ENCODE measurements at places on chromosomes 5 and 9.

DNA sequence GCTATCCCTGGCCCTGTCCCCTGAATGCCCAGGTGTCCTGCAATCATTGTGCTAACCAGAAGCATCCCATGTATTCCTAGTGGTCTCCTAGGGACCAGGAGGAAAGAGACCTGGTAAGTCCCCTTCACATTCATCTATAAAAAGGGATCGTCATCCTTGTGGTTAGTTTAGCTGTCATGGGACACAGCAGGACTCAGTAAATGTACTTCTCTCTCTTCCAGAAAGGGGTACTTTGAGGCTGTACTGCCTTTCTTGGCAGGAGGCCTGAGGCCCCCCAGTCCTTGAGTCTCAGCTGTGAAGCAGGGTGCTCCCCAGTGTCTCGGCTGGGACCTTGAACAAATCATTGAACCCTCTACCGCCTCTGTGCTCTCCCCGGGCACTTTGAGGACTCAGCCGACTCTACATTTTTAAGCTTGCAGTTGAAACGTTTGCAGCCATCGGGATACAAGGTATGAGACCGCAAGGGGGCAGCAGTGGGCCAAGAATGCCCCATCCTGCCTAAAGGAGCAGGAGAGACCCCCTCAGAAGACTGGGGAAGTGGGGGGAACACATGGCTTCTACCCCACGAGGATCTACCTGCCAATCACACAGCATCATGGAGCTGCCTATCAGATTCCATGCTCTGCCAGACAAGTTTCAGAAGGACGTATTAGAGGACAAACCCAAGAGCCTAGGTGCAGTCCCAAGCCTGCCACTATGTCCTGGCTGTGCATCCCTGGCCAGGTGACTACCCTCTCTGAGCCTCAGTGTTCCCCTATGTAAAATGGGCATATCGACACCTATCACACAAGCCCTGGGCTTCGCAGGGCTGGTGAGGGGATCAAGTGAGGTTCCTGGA, 2.4 kb upstream of the PHYKPL start:
- peak; percentile 3 for DNase-seq

- no peak for DNase-seq
These were observed 99.8 kb downstream of the ESM1 start for GRCh38 chr5:54885636-54886035.

- DNase-seq = no peak
These were observed 10.2 kb downstream of the COL27A1 start for GRCh38 chr9:114165407-114166102.

- no peak for DNase-seq
These were observed 136.7 kb downstream of the ROR2 start for GRCh38 chr9:91813176-91813795.

All from SHP77 treated with DMSO at 0.1 percent for 48 hours (cell line).